ENCODE measurements at places on chromosomes 5 and 9.

GRCh38 chr5:67878933-67879332, 336.6 kb upstream of the PIK3R1 start:
- peak; percentile 2 for DNase-seq

- DNase-seq, result peak; percentile 80
Measured at GRCh38 chr5:10479154-10479721, 37.6 kb downstream of the ROPN1L start.

DNA sequence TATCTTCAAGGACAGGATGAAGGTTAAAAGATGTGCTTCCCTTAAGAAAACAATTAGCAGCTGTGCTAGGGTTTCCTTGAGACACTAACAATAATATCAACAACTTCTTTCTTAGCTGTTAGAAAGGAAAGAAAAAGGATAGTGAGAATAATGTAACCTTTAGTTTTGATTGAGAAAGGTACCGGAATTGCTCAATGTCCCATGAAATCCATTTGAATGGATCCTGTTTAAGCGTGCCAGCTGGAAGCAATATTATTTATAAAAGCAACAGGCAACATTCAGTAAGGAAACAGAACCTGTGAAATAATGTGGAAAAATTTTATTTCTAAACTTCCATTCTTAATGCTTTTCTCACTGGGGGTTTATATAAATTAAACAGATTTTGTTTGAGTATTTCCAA, 120.9 kb downstream of the CCDC192 start:
- DNase-seq, result peak; percentile 34

DNA sequence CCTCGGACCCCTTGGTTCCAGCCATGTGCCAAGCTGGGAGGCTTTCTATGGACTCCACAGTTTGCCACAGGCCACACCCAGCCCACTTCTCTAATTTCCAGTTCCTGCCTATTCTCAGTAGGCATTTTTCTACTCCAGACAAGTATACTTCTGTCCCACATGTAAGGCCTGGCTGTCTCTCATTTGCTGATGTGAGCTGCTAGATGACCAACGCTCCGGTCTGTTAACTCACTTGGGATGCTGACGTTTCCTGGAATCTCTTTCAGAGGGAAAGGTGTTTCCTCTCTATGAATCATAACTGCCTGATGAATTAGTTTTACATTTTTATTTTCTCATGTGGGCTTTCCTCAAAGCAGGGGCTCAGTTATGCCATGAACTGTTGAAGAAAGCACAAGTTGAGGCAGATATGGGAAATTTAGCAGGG, 36.3 kb downstream of the ERGIC1 start:
- peak; percentile 92 for DNase-seq

- DNase-seq, result no peak
Measured at GRCh38 chr9:120536949-120537640, 42.9 kb downstream of the CDK5RAP2 start.

DNA sequence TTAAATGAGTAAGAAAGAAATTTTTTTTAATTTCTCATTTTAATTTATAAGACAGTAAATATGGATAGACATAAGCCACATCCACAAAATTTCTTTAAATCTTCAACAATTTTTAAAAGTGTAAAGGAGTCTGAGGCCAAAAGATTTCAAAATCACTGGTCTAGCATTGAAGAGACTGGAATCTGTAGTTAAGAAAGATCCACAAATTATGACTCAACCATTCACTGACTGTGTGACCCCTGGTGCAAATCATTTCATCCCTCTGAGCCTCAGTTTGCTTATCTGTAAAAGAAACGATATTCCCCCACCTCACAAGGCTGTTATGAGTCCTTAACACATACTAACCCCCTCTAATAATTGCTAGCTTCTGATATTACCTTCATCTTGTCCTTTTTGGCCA, 98.5 kb downstream of the EBF1 start:
- DNase-seq, result peak; percentile 72

DNA sequence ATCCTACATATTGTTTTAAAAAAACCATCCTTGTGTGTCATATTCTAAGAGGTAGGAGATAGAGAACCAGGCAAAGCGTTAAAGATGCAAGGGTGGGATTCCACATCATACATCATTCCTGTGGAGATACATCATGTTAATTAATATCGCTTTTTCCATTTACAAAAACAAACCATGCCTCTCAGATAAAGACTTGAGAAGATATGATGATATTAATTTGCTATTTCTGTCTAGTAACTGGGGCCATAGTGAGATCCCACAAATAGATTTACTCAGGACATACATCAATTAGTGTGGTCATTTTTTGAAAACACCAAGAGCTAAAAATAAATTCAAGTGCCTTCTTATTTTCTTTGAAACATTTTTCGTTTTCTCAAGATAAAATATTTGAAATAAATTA, 165.4 kb upstream of the TARS1 start:
- DNase-seq, result no peak

- no peak for DNase-seq
Measured at GRCh38 chr9:115411516-115411915, 293.6 kb upstream of the TNC start.

GRCh38 chr5:140037012-140037411, 6.1 kb downstream of the NRG2 start:
- DNase-seq, result no peak

DNA sequence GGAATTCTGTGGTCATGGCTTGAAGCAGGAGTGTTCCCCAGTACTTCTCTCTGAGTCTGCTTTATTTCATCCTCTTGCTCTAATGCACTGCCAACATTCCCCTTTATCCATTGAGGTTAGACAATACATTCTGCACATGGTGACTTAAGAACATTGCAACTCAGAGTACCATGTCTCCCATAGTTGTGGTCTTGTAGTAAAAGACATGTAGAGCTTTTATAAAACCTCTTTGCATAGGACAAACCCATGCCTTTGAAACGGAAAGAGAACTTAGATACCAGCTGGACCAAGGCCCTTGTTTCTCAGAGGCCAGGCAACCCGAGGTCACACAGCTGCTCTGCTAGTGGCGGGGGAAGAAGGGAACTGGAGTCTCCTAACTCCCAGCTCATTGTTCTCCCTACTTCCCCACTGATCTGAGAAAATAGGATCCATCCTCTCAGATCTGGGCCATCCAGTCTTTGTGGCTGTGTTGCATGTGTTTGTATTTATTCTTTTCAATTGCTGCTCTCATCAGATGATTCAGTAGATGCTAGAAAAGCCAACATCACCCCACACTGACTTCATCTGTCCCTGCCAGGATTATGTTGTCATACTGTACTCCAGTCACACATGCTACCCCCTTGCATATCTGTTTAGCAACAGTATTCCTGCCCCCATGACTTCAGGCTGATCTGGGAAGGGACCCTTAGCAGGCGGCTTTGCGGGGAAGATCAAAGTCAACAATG, 236.9 kb downstream of the SAXO1 start:
- DNase-seq, result peak; percentile 91

GRCh38 chr5:109589986-109590385, 99.7 kb upstream of the MAN2A1 start:
- no peak for DNase-seq

DNA sequence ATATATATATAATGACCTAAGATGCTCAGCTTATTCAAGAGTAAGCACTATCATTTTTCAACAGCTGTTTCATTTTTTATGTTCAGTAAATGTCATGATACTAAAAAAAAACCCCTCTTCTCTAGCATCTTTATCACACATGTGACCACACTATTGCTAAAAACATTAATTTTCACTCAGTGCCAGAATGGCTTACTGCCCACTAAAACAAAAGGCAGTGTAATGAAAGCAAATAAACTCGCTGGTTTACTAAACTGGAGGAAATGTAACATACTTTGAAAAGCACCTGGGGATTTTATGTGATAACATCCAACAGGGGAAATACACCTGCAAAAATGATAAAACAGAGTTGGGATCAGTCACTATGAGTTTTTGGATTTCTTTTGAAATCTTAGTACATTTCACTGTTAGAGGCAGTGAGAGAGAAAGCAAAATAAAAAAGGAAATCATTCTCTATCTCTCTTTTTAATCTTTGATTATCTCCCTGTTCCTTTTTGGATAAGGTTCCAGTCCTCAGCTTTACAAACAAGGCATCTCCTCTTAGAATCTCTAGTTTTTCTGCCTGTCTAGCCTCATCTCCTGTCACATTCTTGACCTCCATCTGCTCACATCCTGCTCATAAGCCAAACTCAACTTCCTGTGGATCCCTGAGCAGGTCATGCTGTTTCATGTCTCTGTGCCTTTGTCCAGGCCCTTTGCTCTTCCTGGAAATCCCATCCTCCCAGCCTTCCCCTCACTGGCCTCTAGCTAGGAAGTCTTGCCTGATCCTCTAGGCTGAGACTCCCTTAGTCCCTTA, 338.0 kb downstream of the MAN2A1 start:
- peak; percentile 1 for DNase-seq

GRCh38 chr5:143106174-143106573, 297.3 kb downstream of the NR3C1 start:
- DNase-seq, result peak; percentile 69

- no peak for DNase-seq
Measured at GRCh38 chr5:61719124-61719523, 387.1 kb downstream of the ZSWIM6 start.

All from fibroblast of the aortic adventitia (primary cell).